ENCODE measurements at places on chromosomes 6 and 20.

DNA sequence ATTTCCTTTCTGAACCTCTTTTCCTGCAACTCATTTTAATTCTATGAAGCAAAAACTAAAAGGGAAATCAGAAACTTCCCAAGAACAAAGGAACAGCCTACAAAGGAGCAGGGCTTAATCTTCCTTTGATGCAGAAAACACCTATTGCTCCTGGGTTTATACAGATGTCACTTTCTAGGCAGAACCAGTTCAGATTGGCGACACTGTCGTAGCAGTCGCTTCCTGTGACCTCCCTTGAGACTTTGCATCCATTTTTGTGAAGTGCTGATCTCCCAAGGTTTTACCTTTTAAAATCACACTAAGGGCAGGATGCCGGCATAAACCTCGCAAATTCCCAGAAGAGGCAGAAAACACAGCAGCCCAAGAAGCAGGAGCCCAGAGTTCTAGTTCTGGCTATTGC, 40.1 kb downstream of the JAG1 start:
- DNase-seq: no peak

- DNase-seq: no peak
Measured at GRCh38 chr20:43037605-43038309, 151.9 kb downstream of the PTPRT start.

DNA sequence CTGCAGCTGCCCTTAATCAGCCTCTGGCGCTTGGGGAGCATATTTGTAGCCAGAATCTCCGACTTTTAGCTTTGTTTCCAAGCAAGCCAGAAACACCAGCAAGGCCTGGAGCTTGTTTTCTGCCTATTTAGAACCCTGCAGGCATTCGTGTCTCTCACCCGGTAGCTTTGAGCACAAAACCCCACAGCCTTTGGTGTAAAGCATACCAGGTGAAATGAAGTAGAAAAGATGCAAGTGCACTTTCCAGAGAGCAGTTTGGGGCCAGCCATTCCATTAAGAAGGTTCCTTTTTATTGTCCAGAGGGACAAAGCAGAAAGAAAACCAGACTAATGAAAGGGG, 736 bp downstream of the FAM217B start:
- no peak for DNase-seq

DNA sequence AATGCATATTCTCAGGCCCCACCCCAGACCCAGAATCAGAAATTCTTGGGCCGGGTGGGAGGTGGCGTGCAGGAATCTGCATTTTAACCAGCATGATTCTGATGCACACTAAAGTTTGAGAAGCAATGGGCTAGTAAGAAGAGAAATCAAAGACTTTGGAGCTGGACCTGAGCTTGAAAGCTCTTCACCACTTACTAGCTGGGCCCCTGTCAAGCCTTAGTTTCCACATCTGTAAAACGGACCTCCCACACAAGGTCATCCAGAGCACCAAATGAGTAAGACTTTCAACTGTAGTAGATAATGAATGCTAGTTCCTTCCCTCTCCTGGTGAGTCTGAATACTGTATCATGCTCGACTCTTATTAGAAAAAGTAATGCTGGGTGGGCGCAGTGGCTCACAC, 87.0 kb downstream of the TBC1D7 start:
- DNase-seq: no peak
